Stimulated activated CD8-positive, alpha-beta memory T cell treated with anti-CD3 and anti-CD28 coated beads, Interleukin-7, amount 100 ng/mL, for 1 hour (primary cell): ENCODE measurements at places on chromosomes 12 and 14.

DNA sequence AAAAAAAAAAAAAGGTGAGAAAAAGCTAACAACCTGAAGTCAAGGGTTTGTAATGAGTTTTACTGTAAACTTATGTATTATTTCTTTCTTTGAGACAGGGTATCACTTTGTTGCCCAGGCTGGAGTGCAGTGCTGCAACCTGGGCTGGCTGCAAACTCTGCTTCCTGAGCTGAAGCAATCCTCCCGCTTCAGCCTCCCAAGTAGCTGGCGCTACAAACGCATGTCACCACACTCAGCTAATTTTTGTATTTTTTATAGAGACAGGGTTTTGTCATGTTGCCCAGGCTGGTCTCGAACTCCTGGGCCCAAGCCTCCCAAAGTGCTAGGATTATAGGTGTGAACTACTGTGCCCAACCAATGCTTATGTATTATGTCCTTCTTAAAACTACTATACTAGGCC, 9.2 kb downstream of the ATF7 start:
- DNase-seq = no peak

- peak; percentile 34 for DNase-seq
Measured at GRCh38 chr14:89915114-89915878, 39.2 kb downstream of the EFCAB11 start.

- no peak for DNase-seq
Measured at GRCh38 chr12:42217656-42218055, 20.4 kb downstream of the YAF2 start.

GRCh38 chr14:102201353-102201738, 61.6 kb downstream of the WDR20 start:
- DNase-seq = no peak

DNA sequence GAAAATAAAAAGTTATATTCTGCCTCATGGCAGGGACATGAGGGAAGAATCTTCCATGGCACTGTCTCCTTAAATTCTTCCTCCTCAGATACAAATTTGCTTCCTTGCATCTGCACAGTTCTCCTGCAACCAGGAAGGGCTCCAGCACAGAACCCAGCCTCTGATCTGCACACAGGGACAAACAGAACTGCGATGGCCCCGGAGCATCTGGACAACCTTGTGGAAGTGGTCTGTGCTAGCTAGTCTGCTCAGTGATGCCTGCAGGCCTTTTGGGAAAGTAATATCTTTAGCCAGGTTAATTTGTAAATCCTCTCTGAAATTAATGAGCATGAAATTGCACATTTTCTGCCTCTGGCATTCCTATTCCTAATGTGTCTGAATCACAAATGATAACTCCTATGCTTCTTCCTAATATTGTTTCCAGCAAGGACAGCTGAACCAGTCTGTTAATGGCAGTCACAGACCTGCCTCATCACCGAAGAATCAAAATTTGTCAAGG, 74.8 kb downstream of the GRIP1 start:
- no peak for DNase-seq

GRCh38 chr14:61730756-61731373, 31.4 kb upstream of the SNAPC1 start:
- no peak for DNase-seq

DNA sequence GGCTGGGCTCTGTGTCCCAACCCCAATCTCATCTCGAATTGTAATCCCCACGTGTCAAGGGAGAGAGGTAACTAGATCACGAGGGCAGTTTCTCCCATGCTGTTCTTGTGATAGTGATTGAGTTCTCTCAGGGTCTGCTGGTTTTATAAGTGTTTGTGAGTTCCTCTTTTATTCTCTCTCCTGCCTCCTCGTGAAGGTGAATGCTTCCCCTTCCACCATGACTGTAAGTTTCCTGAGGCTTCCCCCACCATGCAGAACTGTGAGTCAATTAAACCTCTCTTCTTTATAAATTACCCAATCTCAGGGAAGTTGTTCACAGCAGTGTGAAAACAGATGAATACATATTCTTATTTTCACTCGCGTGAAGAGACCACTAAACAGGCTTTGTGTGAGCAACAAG, 148.2 kb downstream of the TMEM30B start:
- no peak for DNase-seq

GRCh38 chr12:95034750-95035149, 31.3 kb upstream of the NDUFA12 start:
- no peak for DNase-seq

- no peak for DNase-seq
Measured at GRCh38 chr14:38524636-38525509, 269.0 kb upstream of the CLEC14A start.

GRCh38 chr14:35384455-35385041, 20.0 kb downstream of the NFKBIA start:
- no peak for DNase-seq

- no peak for DNase-seq
Measured at GRCh38 chr14:82421286-82421685, 887.6 kb upstream of the SEL1L start.

DNA sequence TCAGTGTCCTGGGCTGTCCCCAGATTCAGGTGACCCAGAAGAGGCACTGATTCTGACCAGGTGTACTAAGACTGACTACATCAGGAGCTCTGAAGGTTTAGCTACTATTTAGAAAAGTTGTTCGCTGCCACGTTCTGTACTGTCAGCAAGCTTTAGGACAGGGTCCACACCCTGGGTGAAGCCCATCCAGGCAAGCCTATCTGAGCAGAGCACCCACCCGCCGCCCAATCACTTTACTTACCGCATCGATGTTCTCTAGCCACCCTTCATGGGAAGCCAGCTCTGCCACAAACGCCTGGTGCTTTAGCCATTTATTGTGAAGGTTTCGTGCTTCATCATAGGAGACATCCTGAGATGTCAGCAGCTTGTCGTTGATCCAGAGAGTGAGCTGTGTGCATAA, 79.8 kb downstream of the PLEKHG3 start:
- no peak for DNase-seq

DNA sequence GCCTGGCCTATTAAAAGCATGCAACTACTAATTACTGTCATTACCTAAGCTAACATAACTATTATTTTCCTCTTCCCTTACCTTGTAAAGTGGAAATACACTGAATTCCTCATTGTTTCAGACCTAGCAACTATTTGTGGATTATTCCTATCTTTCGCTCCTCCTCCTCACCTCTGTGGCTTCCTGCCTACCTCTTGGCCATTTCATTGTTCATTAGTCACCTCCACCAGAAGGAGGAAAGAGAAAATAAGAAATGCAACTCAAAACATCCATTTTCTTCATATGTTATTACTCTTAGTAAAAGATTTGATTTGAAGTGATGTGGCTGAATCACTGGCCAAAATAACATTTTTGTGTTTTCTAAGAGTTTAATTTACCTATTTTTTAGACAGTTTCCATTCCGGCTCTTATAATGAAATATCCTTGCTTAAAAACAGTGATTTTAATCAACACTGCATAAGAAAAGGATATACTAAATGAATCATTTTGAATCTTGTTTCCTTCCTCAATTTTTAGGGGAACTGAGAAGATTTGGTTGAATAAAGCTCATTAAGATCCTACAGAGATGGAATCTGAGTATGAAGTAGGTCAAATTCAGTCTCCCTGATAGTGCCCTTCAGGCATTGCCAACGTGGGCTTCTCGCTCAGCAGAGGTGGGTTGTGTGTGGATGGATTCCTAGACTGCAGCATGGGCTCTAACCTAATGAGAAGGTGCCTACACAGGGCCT, 27.6 kb upstream of the ARHGAP5 start:
- no peak for DNase-seq

GRCh38 chr12:108361606-108362005, 22.5 kb upstream of the CMKLR1 start:
- DNase-seq = no peak
